ENCODE measurements at places on chromosomes 6 and 20. TPM values are rescaled to one million over a fixed set of nuclear protein-coding genes. Genes with fewer than 3 reads are reported as not detected.

- no peak for DNase-seq
These were observed 75.1 kb downstream of the PPP1R3G start for GRCh38 chr6:5160206-5160605.

- no peak for DNase-seq
These were observed 81.3 kb upstream of the GJE1 start for GRCh38 chr6:142051404-142051803.

Gene DEFB127
- not detected for total RNA-seq

Gene HRH3
- 0.22 TPM for total RNA-seq

Gene CRIP3
- 2.4 TPM for total RNA-seq

All from A673 (cell line).